ENCODE measurements at places on chromosomes 11 and 22.
A peak's percentile ranks its signal among the peaks of the same experiment; 100 is the strongest.

GRCh38 chr11:12868315-12869073 is 140.6 kb upstream of the RASSF10 start:
- DNase-seq, result no peak

- DNase-seq, result no peak
Measured at GRCh38 chr11:106551744-106552673, 466.3 kb downstream of the GUCY1A2 start.

GRCh38 chr11:78925387-78925786 is 350.7 kb upstream of the NARS2 start:
- DNase-seq, result no peak

- DNase-seq, result no peak
Measured at GRCh38 chr11:79860336-79860735, 419.5 kb upstream of the TENM4 start.

GRCh38 chr11:2204361-2205213 is 33.0 kb upstream of the TH start:
- no peak for DNase-seq

DNA sequence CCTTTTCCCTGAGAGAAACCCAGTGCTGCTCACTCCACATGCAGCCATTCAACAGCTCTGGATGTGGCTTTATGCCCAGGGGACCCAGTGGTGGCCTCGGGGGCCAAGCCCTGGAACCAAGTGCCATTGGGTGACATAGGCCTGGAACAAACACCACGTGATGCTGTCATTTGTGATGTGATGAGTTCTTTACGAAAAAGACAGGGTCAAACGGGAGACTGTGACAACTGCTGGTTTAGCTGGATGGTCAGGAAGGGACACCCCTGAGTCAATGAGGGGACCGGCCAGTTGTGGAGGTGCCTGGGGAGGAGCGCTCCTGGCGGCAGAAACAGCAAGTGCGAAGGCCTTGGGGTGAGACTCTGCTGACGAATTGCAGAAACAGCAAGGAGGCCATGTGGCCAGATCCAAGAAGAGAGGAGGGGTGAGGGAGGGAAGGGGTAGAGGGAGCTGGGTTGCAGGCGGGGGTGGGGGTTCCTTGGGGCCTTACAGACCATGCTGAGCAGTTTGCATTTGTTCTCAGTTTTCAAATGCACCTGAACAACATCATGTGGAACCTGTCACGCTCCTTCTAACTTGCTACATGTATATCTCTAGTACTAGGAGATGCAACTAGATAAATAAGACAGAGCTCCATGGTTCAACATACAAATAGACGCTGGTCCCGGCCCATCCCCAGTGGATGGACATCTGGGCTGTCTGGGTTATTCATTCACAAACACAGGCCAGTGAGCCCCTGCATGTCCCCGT is 56.1 kb downstream of the IGLL5 start:
- no peak for DNase-seq

GRCh38 chr11:81986556-81987161 is 747.0 kb downstream of the FAM181B start:
- no peak for DNase-seq

- no peak for DNase-seq
Measured at GRCh38 chr11:128219731-128220120, 367.6 kb downstream of the ETS1 start.

DNA sequence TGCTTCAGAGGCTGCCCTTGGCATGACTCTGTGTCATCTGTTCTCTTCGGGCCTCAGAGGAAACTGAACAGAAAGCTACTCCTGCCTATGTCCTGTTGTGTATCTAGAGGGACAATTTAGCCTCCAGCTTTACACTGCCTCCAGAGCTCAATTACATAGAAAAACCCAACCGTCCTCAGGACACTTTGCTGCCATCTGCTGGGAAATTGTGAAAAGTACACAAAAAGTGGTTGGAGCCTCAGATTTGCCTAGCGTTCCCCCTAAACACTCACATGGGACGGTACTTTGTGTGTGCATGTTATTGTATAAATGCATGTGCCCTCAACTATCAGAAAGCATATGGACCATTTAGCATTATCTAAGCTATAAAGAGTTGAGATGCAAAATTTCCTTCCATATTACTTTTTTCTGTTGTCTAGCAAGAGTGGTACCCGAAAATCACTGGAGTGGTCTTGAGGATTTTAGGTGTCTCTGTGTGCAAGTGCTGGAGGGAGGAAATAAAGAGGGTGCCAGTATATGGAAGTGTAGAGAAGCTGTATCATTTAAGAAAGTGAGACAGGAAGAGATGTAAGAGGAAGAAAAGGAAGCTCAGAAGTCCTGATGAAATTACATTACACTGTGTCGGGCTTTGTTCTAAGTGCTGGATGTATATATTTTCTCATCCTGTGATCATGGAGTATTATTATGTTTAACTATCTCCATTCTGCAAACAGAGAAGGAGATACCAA is 8.7 kb upstream of the MS4A4E start:
- no peak for DNase-seq

DNA sequence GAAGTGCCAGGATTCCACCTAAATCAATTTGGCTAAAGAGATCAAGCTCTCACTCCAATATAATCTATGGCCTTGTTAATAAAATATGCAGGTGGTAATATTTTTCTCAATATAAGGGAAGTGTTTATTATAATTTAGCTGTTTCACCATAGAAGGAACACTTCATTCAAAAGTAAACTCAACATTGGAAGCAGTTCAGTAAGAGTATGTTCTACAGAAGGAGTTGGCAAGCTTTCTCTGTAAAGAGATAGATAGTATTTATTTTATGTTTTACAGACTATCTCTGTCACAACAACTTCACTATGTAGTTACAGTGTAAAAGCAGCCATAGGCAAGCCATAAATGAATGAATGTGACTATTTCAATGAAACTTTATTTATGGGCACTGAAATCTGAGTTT is 313.6 kb upstream of the ANO3 start:
- no peak for DNase-seq

GRCh38 chr22:22595001-22595835 is 36.2 kb upstream of the PRAME start:
- no peak for DNase-seq

DNA sequence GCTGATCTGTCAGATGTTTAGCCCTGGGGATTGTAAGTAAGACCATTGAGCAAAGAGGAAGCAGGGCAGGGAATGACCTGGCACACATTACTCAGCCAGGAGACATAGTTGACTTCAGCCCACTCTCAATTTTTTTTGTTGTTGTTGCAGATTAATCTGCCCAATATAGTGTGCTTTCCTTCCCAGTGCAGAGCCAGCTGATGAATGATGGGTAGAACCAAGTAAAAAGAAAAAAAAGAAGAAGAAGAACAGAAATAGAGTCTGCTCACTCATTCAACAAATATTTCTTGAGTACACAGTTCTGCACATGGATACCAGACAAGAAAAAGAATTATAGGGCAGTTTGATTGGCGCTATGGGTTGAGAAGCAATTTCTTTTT is 292.7 kb downstream of the ETS1 start:
- DNase-seq, result no peak

- DNase-seq, result no peak
Measured at GRCh38 chr11:128501632-128502549, 85.5 kb downstream of the ETS1 start.

- no peak for DNase-seq
Measured at GRCh38 chr11:120908461-120909181, 115.3 kb upstream of the TBCEL start.

DNA sequence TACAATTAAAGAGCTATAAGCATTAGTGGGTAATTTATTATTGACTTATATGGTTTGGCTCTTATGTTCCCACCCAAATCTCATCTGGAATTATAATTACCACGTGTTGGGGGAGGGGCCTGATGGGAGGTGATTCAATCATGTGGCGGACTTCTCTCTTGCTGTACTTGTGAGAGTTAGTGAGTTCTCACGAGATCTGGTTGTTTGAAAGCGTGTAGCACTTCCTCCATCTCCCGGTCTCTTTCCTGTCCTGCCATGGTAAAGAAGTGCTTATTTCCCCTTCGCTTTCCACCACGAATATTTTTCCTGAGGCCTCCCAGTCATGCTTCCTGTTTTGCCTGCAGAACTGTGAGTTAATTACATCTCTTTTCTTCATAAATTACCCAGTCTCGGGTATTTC is 28.1 kb upstream of the CHORDC1 start:
- DNase-seq, result no peak

- peak; percentile 58 for DNase-seq
Measured at GRCh38 chr22:36331306-36331911, 56.4 kb downstream of the MYH9 start.

GRCh38 chr11:71991494-71991893 is 7.2 kb upstream of the IL18BP start:
- DNase-seq, result no peak

GRCh38 chr11:119195680-119196079 is 10.4 kb downstream of the NHERF4 start:
- DNase-seq, result no peak

DNA sequence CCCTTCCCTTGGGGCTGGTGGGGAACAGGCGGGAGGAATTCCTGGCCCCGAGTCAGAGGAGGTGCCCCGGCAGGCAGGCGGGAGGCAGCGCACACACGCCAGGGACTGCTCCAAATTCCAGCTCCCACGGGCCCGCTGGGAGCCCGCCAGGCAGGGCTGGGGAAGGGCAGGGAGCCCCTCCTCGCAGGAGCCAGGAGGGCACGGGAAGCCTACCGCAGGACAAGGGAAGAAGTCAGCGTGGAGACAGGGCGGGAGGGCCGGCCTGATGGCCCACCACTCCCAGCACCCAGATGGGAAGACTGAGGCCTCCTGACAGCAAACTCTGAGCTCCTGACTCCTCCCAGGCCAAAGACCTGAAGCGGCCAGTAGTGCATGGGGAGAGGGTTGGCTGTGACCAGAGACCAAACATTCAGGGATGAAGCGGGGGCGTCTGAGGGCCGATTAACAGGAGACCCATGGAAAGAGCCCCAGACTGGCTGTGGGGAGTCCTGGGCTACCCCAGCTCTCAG is 22.4 kb downstream of the RPL3 start:
- DNase-seq, result no peak

DNA sequence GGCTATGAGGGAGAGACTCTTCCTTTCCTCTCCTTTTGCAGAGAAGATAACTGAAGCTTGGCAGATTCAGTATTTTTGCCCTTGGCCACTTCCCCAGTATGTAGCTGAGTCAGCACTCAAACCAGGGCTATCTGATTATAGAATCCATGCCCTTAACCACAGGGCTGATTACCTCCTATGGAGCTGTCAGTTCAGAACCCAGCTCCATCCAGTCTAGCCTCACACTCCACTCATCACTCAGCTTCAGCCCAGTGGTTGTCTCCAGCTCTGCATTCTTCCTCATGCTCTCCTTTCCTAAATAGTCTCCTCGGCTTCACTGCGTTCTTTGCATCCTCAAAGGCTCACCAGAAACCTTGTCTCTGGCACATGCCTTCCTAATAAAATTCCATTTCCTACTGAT is 151.6 kb upstream of the BLID start:
- DNase-seq, result no peak

DNA sequence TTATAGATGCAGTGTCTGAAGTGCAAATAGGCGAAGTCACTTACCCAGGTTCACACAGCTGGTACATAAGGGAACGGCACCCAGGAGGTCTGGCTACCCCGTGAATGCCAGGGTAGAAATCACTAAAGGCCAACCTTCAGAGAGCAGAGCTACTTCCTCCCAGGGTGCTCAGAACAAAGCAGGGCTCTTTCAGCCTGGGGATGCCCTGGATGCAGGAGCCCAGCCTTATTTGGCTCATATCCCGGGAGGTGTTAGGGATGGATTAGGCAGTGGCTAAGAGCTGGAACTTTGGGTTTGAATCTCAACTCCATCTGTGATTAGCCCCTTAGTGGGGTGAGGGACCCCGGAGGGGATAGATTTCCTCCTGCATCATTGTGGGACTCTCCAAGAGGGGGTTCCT is 33.1 kb upstream of the ASPHD2 start:
- no peak for DNase-seq

- no peak for DNase-seq
Measured at GRCh38 chr11:114090976-114091375, 31.5 kb downstream of the ZBTB16 start.

GRCh38 chr11:66126808-66127555 is 56.9 kb downstream of the PACS1 start:
- peak; percentile 29 for DNase-seq

- DNase-seq, result no peak
Measured at GRCh38 chr22:43209523-43209890, 22.6 kb upstream of the TTLL12 start.

DNA sequence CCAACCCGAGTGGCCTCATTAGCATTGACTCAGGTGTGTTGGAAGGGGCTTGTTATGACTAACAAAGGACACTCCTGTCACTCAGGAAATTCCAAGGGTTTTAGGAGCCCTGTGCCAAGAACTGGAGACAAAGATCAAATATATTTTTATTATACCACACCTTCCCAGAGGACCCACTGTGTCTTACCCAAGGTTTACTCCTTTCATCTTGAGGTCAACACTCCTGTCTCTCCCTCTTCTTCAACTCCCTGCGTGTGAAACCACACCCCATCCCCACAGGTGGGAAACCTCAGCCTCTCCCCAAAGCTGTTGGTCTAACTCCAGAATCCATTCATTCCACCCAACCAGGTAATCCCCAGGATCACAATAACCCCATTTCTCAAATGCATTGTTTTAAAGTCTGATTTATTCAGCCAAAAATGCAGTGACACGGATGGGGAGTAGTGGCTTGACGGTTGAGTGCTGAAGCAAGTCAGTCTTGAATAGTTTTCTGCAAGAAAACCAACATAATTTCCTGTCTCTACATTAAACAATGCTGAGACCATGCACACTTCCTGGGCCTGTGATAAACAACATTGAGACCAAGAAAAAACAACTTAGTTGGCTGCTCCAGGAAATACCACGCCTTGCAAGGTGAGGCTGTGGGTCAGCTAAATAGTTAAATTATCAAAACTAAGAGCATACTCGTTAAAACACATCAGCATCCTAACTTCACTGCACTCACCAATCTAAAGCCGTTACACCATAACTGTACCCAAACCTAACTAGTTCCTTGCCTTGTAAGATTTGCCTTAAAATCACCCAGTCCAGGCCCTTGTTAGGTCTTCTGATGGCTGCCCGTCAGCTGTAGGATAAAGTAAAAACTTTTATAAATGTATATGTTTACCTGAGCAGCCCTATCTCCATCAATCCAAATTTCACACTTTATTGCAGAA is 38.5 kb upstream of the SPON1 start:
- DNase-seq, result no peak

GRCh38 chr11:129323896-129324502 is 51.6 kb upstream of the BARX2 start:
- no peak for DNase-seq

- peak; percentile 54 for DNase-seq
Measured at GRCh38 chr11:46352063-46352841, 5.0 kb downstream of the DGKZ start.

- no peak for DNase-seq
Measured at GRCh38 chr11:15101072-15101709, 13.5 kb upstream of the INSC start.
